Uterus (tissue), 4 donors: ENCODE measurements at places on chromosomes 4 and X. TPM values are rescaled to one million over a fixed set of nuclear protein-coding genes. Genes with fewer than 3 reads are reported as not detected.

Gene ENPEP
- total RNA-seq: 43.3 TPM

DNA sequence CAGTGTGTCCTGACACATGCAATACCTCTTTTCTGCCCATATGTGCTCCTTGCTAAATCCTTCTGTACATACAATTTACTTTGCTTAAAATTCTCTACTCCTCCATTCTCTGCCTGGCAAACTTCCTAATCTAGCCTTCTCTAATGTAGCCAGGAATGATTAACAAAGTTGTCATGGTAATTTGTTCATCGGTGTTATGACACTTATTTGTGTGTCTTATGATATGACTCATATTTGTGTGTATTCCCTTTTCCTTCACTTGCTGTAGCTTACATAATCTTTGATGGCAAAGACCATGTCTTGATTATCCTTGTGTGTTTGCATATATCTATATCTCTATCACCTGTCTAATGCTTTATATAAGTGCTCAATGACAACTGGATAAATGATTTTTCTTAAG is 133.3 kb downstream of the COL25A1 start:
- DNase-seq: no peak

DNA sequence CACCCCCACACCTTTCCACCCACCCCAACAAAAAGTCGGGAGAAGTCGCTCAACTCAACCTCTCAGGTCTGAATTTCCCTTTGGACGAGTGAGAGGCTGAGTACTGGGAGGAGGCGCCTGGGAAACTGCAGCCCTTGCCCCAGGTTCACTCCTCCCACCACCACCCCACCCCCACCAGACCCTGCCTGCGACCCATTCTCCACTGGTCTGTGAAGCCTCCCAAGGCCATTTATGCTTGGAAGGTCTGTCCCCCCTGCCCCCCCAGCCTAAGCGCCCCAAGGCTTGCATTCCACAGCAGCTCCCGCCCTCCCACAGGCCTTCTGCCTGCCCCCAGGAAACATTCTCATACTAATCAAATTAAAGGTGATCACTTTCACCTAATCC is 27.2 kb downstream of the ELF4 start:
- no peak for DNase-seq

DNA sequence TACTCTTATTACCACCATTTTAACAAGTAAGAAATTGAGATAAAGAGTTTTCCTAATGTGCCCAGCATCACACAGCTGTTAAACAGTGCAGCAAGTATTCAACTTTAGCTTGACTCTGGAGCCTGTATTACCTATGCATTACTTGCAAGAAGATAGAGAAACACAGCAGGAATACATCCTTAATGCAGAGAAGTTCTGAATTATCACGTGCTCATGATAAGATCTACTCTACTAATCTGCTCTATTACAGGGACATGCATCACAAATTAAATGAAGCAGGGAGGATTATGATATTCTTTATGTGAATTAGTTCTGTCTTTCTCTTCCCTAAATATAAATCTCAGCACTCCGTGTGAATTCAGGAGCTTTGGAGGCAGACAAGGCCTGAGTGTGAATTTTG is 39.0 kb upstream of the PDGFC start:
- DNase-seq: no peak

DNA sequence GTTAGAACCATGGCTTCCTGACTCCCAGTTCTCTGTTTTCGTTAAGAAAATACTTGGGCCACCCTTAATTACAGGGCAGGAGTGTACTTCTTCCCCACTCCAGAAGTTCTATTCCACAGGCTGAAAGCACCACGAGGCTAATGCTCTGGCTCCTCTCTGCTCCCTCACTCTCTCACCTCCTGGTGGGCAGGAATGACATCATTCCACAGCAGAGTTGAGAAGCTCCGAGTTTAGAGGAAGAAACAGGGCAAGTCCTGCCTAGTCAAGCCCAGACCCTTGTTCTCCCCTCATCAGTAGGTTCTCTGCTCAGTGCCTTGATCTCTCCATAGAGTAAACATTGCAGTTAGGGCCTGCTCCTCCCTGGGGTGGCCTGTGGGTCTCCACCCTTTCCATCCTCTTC is 343.8 kb upstream of the CLNK start:
- DNase-seq: no peak

GRCh38 chrX:1418901-1419544 is 27.1 kb upstream of the SLC25A6 start:
- no peak for DNase-seq

GRCh38 chr4:141133146-141133998 is at the start of gene RNF150:
RNF150 (minus strand) TSS chr4:141133469.
- DNase-seq: peak; percentile 88
